ENCODE measurements at places on chromosomes 1 and 21.

DNA sequence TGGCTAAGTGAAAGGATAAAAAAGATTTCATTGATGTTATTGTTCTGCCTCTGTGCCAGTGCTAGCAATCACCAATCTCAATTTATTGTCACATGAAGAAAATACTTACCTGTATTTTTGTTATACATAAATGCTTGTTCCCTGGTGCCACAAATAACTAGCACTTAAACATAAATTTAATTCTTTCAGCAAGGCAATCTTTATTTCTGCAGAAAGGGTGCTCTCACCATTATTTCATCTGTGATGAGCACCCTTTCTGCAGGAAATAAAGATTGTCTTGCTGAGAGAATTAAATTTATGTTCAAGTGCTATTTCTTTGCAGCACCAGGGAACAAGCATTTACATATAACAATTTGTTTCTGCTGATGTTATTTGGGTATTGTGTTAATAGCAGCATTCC lies 87.2 kb downstream of the DIRAS3 start:
- no peak for DNase-seq

DNA sequence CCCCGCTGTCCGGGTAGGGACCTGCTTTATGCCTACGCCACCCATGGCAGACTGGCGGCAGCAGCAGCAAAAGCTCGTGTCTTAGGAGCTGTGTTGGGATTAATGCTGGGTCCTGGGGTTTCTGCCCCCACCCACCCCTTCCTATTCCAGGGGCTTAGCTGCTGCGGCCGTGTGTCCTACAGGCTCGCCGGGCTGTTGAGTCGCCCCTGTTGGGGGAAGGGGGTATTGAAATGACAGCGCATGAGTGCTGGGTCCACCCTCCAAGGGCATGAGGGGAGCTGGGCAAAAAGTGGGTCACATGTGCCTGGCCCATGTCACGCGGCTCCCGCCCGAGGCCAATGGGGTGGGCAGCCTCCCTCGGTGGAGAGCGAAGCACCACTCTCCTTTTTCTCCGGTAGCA lies 118.3 kb upstream of the COL6A1 start:
- no peak for DNase-seq

GRCh38 chr1:52386458-52386857 lies 17.8 kb downstream of the ORC1 start:
- DNase-seq, result no peak

- no peak for DNase-seq
Measured at GRCh38 chr1:154459080-154459479, 42.9 kb upstream of the TDRD10 start.

DNA sequence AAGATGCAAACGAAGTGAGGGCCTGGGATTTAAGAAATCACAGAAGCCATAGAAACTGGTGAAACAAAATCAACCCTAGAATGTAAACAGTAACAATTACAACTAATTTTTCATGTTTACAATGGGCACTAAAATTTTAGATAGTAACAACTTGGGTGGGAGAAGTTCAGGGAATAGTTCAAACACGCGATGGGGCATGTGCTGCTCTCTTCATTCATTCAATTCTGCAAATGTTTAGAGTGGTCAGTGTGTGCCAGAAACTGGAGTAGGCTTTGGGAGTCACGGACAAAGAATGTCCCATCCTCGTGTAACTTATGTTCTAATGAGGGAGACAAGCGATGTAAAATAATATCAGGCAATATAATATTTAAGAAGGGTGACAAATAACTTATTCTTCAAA lies 133.4 kb downstream of the GREM2 start:
- no peak for DNase-seq

DNA sequence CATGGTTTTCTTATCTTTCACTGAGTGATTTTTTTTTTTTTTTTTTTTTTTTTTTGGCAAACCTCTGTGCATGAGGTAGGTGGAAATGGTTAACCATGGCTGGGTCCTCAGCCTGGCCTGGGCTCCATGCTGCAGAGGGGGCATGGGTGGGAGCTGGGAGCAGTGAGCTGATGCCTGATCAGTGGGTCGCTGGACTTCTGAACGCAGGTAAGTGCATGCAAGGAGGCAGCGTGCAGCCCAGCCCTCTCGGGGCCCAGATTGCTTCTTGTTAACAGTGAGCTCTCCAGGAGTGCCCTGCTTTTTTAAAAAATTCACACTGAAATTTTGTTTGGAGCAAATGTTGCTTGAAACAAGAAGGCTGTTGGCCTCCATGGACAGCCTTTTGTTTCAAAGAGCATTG lies 75.2 kb downstream of the UCK2 start:
- DNase-seq, result no peak

DNA sequence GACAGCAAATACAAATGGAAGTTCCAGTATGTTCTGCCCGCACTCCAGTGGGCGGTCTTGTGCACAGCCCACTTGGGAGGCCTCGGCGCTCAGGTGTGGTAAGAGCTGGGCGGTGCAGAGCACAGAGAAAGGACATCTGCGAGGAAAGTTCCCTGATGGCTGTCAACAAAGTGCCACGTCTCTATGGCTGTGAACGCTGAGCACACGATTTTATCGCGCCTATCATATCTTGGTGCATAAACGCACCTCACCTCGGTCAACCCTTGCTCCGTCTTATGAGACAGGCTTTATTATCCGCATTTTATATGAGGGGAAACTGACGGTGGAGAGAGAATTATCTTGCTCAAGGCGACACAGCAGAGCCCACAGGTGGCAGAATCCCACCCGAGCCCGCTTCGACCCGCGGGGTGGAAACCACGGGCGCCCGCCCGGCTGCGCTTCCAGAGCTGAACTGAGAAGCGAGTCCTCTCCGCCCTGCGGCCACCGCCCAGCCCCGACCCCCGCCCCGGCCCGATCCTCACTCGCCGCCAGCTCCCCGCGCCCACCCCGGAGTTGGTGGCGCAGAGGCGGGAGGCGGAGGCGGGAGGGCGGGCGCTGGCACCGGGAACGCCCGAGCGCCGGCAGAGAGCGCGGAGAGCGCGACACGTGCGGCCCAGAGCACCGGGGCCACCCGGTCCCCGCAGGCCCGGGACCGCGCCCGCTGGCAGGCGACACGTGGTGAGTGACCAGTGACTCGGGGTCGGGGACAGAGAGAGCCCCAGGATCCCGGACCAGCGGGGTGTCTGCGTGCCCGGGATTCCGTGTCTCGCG lies at the start of gene IL12RB2:
IL12RB2 (plus strand) TSS at position 623 of the 810 bp plus-strand sequence. CDS start 12,496 bp downstream, outside the sequence.
- no peak for DNase-seq
